ENCODE measurements at places on chromosomes 6 and 20.

GRCh38 chr20:25249198-25249931 lies 1.5 kb downstream of the PYGB start:
- DNase-seq: no peak

DNA sequence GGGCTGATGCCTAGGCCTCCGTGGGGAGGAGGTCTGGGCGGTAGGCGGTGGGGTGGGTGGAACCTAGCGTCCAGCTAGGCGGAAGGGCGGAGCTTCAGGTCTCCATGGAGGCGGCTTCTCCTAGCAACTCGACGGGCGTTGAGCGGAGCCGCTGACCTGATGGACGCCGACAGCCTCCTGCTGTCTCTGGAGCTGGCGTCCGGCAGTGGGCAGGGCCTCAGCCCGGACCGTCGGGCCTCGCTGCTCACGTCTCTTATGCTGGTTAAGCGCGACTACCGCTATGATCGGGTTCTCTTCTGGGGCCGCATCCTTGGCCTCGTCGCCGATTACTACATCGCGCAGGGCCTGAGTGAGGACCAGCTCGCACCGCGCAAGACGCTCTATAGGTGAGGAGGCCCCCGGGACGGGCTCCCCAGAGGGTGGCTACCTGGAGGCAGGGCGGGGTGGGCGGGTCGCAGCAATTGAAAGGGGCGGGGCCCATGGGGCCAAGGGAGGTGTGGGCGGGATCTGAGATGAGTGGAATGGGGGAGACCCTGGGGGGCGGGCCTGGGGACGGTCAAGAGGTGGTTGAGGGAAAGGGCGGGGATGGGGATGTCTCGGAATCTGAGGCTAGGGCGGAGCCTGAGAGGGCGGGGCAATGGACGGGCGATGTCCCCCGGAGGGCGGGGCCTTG lies at the start of gene RSPH9:
RSPH9 (plus strand) TSS at position 97 of the 673 bp plus-strand sequence; CDS start at position 160, 63 bp downstream.
- DNase-seq: peak; percentile 54

DNA sequence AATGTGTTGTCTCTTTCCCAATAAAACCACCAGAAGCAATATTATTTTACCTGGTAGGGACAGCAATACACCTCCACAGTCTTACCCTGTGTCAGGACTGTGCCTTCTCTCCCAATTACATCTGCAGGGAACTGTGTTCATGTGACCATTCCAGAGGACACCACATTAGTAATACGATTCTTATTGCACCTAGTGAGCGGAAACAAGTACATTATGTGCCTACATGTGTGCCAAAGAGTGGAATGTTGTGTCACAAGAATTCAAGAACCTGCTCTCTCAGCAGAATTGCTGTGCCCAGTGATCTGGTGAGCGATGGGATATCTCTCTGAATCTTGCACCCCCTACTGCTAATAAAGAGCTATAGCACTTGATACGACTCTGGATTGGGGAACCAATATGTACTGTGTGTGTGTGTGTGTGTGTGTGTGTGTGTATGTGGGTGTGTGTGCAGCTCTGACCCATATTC lies 57.4 kb upstream of the FOXC1 start:
- DNase-seq: no peak

GRCh38 chr6:169573883-169574282 lies 127.9 kb downstream of the WDR27 start:
- peak; percentile 34 for DNase-seq
